ENCODE measurements at places on chromosomes 11 and 22.

- no peak for DNase-seq
These were observed 10.8 kb downstream of the IFITM10 start for GRCh38 chr11:1739576-1739975.

DNA sequence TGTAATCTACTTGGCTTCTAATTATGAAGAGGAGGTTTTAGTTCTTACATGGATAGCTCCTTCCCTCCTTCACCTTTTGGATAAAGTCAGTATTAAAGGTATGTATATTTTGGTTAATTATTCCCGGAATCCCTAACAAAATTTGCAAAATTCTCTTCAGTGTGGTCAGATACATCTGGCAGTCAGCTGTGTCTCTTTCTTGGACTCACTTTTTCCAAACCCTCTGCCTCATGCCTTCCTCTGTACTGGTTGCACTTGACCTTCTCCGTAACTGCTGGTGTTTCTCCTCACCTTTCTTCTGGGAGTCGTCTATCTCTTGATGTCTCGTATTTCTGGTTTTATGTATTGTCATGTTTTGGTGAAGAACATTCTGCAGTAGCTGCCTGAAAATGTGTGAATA, 62.5 kb downstream of the PPP6R3 start:
- no peak for DNase-seq

GRCh38 chr11:56474729-56475235, 1.6 kb upstream of the OR5M3 start:
- no peak for DNase-seq

DNA sequence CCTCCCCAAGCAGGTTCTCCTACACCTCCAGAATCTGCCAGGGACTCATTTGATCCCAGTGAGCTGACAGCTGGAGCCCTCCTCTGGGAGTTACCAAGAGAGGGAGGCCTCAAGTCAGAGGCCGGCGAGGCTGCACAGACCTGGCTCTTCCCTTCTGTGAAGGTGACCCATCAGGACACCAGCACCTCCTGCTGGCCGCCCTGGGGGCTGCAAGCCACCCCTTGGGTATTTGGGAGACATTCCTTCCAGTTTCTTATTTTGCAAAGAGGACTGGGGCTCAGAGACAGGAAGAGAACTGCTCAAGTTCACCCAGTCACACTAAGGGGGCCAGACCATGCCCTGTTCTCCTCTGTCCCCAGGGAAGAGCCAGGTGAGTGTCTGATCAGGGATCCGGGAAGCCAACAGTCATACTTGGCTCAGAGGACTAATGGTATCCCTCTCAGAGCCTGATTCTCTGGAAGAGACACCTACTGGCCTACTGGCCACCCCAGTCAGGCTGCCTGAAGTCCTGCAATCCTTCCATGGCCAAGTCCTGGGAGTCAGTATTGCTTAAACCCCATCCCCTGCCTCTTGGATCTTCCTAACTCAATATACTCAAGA, 40.5 kb upstream of the RIC3 start:
- peak; percentile 69 for DNase-seq

DNA sequence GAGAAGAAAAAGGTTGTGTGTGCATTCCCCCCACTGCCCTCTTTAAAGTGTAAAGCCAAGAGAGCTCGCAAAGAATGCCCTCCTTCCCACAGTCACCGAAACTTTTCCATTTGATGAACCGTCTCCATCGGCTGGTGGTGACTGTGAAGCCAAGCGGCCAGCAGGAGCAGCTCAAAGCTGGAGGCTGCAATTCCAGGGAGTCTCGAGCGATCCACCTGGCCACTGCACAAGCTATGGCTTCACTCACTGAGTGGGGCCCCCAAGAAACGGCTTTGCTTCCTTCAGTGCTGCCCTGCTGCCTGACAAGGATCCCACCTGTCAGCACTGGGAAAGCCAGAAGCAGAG, 117.7 kb downstream of the ABTB2 start:
- no peak for DNase-seq

GRCh38 chr22:41753984-41754383, 46.5 kb upstream of the CCDC134 start:
- DNase-seq: no peak

DNA sequence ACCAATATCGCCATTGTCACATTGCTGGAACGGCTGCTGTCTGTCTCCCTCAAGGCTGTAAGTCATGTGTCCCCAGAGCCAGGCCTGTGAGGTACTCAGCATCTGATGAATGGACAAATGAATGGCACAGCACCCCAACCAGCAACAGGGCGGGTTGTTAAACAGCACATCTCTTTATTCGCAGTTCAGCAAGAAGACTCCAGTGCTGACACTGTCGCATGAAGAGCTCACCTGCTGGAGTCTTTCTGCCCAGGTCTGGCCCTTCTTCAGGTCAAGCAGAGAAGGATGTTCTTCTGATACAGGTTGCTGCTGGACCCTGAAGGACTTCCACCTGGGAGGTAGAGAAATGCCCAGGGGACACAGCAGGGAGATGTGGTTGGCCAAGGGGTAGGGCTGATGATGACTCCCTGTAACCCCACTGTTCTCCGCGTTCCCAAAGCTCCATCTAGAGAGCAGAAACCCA, 4.8 kb downstream of the SPATA19 start:
- DNase-seq: no peak
